Activated naive CD8-positive, alpha-beta T cell treated with anti-CD3 and anti-CD28 coated beads, Interleukin-2, amount 50 U/mL, for 16 hours (primary cell): ENCODE measurements at places on chromosomes 2 and 18.

DNA sequence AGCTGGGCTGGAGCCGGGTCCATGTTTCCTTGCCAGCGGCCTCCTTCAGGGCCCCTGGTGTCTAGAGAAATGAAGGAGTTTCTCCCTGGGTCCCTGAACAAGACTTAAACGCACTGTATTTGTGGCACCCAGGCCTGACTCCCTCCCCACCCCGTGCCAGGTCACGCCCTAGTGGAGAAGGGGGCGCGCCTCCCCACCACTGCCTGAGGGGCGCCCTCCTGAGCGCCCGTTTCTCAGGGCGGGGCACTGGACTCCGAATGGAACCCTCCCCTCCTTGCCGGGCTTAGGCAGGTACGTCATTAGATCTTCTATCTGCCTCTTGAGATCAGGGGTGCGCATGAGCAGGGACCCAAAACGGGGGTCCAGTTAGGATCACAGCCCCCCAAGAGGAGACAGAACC, 16.3 kb downstream of the ODC1 start:
- no peak for DNase-seq

- no peak for DNase-seq
These were observed 13.5 kb downstream of the LMAN1 start for GRCh38 chr18:59345556-59345955.

DNA sequence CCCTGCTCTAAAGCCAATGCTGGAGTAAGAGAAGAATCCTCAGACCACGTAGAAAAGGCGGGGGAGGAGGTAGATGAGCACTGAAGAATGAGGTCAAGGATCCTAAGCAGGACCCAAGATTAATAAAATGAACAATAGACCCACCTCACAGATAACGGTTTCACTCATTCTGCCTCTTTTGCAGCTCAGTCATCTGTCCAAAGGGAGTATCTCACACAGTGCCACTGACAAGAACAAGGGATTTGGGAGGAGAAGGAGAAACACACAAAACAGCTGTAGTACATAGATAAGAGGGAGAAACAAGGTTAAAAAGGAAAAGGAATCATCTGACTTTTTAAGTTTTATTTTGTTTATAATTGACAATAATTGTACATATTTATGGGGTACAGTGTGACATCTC, 30.9 kb upstream of the SULT1C4 start:
- DNase-seq = no peak

GRCh38 chr18:58416014-58416703, 212.7 kb downstream of the ALPK2 start:
- DNase-seq = no peak

DNA sequence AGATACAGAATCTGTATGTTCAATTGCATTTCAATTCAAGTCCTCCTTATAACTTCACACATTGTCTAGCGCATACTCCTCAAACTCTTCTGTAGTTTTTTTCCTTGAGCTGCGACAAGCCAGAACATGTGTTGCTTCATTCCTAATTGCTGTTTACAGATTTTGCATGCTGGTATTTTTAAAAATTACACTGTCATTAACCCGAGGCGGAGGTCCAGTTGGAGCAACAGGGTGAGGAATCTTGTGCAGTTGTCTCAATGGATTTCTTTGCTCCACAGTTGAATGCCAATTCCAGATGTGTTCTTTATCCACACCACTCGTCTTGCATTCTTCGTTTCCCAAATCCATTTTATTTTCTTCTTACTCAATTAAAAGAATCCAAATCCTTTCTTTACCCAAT, 16.4 kb upstream of the SERPINB13 start:
- DNase-seq = no peak
